Lower leg skin (tissue), 4 donors: ENCODE measurements at places on chromosomes 3 and 15. TPM values are rescaled to one million over a fixed set of nuclear protein-coding genes. Genes with fewer than 3 reads are reported as not detected.

- no peak for DNase-seq
Measured at GRCh38 chr3:190860521-190860920, 2.0 kb downstream of the GMNC start.

DNA sequence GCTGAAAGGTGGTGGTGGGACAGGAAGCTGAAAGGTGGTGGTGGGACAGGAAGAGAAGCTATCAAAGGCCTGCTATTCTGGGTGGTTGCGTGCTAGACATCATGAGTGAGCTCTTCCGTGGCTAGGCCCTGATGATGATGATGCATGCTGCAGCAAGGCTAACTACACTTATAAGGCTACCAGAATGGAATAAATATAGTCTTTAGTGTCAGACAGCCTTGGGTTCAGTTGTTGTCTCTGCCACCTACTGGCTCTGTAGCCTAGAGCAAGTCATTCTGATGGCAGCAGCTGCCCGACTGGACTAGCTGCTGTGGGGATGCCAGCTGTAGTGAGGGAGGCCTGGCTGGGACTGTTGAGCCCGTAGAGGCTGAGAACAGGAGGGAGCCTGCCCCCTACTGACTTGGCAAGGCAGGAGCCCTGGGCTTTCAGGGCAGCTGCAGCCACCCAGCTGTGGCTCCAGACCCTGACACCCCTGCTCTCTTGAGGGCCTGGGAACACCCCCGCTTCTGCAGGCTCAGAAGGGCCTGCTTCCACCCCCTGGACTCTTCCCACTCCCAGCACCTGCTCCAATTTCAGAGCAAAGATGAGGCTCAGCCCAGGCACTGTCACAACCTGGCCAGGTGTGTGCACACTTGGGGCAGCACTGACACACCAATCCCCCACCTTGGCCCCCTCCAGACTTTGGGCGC is 21.4 kb upstream of the ZBED2 start:
- DNase-seq = no peak

DNA sequence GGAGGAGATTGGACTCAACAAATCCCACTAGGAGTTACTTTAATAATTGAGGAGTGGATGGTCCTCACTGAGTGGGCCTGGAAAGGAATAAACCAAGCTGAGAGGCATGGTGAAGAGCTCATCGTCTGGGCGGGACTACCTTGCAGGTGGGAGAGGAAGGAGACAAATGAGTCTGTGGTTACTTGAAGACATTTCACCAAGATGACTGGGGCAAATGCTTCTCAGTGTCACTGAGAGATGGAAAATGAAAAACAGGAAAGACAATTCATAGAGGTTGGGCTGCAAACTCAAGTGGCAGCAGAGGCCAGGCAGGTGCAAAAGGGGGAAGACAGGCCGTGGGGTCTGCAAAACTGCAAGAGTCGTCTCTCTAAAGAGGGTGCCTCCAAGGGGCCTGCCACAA is 1.5 kb upstream of the ARHGAP31 start:
- no peak for DNase-seq

GRCh38 chr3:25713341-25713985 is 48.8 kb upstream of the TOP2B start:
- no peak for DNase-seq

- no peak for DNase-seq
Measured at GRCh38 chr3:172073262-172073915, 34.0 kb downstream of the FNDC3B start.

- DNase-seq = no peak
Measured at GRCh38 chr3:128455786-128456748, 10.6 kb downstream of the DNAJB8 start.

GRCh38 chr15:22930782-22931484 is 49.2 kb downstream of the CYFIP1 start:
- DNase-seq = no peak

DNA sequence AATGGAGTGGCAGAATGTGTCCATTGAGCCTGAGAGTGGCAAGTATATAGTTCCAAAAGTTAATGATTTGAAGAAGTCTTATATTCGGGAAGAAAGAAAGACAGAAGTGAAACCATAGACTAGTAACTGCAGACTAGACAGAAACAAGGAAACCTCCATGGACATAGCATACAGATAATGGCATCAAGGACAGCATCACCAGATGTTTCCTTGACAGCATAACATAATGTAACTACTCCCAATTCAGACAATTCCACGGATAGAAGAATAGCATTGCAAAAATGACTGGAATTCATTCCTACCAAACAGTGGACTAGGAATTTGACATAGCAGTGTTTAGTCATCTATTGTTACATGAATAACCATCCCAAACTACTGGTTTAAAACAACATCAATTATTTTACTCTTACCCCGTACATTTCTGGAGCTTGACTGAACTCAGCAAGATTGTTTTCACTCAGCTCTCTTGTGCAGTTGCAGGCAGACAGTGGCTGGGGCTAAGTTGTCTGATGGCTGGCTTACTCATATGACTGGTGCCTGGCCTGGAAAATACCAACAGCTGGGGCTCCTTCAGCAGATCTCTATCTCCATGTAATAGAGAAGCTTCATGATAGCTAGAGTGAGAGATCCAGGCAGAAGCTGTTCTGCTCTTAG is 109.7 kb upstream of the GADL1 start:
- DNase-seq = no peak

GRCh38 chr3:72128921-72129320 is 344.0 kb upstream of the PROK2 start:
- no peak for DNase-seq

- DNase-seq = no peak
Measured at GRCh38 chr3:95407709-95408463, 1345.0 kb downstream of the NSUN3 start.

DNA sequence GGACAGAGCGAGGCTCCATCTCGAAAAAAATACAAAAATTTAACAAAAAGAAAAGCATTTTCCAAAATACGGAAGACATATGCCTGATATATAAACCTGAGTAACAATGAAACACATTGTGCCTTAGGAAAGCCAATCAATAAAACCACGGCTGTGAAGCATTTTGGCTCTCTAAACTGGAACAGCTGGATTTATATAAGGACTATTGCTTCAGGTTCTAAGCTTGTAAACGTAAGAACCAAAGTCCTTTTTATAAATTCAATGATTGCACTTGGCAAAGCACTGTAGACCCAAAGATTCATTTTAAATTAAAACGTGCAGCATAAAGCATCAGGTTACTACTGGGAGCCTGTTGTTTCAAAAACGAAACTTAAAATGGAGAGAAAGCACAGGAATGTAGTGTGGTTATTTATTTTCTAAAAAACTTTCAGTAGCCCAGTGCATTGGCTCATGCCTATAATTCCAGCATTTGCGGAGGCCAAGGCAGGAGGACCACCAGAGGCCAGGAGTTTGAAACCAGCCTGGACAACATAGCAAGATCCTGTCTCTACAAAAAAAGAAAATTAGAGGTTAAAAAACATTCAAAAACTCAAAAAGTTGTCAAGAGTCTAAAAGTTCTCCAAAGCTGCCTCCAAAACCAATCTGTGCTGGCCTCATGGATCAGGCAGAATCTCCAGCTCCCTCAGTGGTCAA is 61.5 kb downstream of the USF3 start:
- no peak for DNase-seq

- no peak for DNase-seq
Measured at GRCh38 chr3:77825001-77825827, 785.3 kb downstream of the ROBO2 start.

DNA sequence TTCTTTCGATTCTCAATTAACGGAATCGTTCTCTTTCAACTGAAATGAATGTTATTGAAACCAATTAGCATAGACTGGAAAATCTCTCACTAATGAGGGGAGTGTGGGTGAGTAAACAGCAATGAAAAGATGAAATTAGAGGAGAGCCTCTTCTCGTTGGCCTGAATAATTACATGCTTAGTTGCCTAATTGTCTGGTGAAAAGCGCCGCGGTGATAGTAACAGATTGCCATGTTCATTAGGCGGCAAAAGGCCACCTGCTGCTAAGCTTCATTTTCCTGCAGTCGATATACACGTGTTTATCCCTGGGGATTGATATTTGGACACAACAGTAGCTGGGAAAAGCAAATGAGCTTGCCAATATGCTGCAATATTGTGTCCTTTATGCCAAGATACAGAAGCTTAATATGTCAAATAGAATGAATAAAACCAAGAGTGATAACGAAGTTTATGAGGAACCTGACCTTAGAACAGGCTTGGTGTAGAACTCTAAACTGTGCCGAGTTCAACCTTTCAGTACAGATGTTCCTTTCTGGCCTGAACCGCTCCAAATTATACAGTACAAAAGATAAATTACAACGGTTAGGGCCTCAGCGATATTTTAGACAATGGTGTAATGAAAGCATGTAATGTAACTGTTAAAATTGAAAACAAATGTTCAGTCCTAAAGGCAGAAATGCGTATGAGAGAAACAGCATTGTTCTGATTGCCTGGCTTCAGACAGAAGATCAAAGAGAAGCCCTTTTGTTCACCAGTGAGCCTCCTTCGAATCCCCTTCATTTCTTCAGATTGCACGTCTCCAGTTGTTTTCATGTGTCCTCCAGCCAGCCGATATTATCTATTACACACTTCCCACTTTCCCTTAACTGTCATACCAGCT is 185.2 kb downstream of the SHOX2 start:
- no peak for DNase-seq

- no peak for DNase-seq
Measured at GRCh38 chr3:143152043-143152442, 32.5 kb downstream of the CHST2 start.

DNA sequence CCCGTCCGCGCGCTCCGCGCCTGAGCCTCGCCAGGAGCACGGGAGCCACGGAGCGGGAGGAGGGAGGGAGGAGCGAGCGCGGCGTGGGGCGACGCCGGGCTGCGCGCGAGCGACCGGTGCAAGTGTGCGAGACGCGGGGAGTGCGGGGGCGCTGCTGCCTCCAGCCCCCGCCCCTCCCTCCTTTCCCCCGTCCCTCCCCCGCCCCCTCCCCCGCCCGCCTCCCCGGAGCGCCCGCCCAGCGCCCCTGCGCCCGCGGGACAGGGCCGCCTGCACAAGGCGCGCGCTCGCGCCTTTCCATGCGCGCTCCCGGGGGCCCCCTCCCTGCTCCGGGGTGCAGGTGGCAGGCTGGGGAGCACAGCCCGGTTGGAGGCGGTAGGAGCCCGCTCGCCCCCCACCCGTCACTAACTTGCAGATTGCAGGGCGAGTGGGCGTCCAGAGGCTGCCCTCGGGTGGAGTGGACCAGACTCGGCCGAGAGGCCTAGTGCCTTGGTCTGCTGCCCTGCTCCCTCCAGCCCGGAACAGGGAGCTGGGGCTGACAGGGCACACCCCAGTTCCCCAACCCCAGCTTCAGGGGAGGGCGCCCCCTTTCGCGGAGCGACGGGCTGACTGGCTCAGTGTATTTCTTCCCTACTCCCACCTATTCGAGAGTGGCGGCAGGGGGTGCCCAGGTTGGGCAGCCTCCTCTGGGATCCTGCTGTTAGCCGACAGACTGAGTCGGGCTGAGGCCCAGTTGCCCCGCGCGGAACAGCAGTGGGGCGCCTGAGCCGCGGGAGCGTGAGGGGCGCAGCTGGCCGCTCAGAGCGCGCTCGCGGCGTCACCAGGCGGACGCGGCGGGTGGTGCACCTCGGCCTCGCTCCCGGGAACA is at the start of gene WNT7A:
WNT7A (minus strand) TSS at position 126 of the 865 bp plus-strand sequence. CDS start 255 bp downstream, outside the sequence.
- DNase-seq = no peak

YEATS2 gene
- total RNA-seq = 14.0 TPM

C3orf52 gene
- 118 TPM for total RNA-seq

OXTR gene
- total RNA-seq = 0.44 TPM
